ENCODE measurements at places on chromosomes 16 and 17.

- DNase-seq: no peak
Measured at GRCh38 chr17:15343749-15344148, 2.4 kb upstream of the TEKT3 start.

- DNase-seq: no peak
Measured at GRCh38 chr17:77461277-77462057, 320.7 kb downstream of the SEC14L1 start.

DNA sequence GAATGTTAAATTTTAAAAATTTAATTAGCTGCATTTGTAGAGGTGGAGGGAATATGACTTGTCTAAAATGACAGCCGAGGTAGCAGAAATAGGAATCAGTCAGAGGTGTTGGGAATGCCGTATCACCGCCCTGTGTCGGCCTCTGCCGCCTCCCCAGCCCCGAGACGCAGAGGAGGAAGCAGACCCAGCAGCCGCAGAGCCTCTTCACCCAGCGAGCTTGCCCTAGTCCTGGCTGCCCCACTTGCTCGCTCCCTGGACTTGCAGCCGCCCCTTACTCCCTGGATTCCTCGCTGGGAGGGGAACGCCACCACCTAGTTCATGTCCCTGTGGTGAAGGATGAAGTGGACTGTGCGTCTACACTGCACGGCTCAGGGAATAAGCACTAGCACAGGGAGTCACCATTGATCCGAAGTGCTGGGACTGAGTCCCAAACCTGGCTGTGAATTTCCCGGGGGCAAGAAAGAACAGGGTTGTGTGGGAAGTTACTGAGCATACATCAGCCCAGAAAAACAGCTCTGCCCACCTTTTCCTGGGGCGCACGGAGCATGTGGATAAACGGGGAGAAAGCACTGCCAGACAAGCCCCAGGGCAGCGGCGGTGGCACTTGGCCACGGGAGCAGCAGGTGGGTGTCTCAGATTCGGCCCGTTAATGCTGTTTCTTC, 76.8 kb downstream of the RPTOR start:
- DNase-seq: no peak

DNA sequence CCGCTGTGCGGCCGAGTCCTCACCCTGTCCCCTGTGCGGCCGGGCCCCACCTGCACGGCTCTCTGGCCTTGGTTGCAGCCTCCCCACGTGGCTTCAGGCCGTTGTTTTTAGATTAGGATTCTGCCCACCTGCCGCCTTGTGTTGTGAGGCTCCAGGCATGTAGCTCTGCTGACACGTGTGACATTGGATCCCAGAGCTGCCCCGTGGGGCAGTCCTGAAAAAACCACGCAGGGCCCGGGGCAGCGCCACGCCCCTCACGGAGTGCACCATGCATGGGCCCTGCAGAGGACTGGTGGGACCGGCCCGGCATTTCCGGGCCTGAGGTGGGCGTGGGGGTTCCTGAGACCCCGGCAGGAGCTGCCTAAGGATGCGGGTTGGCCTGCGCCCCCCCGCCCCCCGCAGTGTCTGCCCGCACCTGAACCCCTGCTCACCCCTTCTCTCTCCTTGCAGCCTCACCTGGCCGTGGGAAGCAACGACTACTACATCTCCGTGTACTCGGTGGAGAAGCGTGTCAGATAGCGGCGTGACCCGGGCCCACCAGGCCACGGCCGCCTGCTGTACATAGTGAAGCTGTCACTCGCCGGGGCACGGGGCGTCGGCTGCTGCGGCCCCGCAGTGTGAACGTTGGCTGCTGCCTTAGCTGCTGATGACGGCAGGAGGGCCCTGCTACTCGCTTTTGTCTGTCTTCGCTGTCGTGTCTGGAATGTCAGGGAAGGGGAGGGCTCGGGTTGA, 27.7 kb upstream of the CHMP6 start:
- no peak for DNase-seq

DNA sequence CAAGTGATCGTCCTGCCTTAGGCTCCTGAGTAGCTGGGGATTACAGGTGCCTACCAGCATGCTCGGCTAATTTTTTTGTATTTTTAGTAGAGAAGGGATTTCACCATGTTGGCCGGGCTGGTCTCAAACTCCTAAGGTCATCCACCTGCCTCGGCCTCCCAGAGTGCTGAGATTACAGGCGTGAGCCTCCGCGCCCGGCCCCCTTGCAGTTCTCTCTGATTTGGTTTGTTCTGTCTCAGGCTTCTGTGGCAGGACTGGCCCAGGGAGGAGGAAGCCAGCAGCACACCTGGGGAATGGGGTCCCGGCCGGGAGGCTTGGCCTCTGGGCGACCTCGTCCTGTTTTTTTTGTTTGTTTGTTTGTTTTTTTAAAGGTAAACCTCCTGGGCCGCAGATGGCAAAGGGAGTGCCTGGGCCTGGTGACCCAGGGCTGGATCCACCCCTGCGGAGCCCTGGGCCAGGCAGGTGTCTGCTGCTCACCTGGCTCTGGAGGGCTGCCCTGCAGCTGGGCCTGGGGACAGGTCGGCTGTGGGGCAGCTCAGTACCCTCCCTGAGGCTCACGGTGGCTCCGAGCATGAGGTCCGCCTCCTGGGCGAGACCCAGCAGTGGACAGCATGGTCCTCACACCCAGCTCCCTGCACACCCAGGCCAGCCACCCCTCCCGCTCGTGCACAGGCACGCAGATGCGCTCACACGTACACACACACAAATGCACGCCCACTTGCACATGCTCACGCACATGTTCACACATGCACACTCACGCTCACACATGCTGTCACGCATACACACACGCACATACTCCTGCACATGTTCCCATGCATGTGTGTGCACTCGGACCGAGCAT, 3.3 kb upstream of the NUDT16L1 start:
- no peak for DNase-seq

DNA sequence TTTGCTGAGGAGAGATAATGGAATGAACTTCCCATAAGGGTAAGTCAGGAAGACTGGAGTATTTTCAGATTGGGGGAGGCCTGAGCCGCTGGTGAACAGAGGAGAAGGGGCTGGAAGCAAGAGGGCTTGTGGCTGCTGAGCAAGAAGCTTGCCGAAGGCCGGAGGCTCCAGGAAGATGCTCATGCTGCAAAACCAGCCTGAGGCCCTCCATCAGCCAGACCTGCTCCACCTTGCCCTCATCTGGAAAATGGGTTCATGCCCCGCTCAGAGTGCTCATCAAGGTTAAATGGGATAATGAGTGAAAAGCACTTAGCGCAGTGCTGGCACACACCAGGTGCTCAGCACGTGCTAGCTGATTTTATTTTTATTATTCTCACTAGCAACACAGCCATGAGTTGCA, 5.5 kb upstream of the ASGR1 start:
- DNase-seq: no peak

DNA sequence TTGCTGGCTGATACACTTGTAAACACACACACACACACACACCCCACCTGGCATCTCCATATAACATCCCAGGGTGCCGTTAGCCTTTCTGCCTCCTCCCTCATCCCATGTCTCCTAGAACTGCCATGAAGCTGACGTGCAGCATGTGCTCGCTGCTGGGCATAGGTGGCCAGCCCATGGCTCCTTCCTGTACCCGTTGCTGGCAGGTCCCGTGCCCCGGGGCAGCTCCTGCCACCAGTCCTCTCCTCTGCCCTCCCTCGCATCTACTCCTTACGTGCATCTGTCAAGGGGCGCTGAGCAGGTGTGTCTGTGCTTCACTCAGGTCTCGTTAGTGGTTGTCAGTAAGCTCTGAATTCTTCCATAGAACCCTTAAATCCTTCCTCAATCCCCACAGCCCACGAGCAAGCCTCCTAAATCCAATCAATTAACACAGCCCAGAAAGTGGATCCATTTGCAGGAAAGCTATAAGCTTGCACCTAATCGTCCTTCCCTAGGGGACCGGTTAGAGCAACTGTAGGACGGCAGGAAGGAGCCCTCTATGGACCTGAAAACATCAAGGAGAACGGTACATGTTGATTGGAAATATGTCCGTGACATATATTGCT, 218.1 kb upstream of the FOXF1 start:
- no peak for DNase-seq

GRCh38 chr16:85882181-85882810, 16.7 kb upstream of the IRF8 start:
- DNase-seq: no peak

- no peak for DNase-seq
Measured at GRCh38 chr16:84095466-84095865, 21.3 kb downstream of the MBTPS1 start.

GRCh38 chr16:59169168-59169567, 435.1 kb upstream of the GOT2 start:
- no peak for DNase-seq

GRCh38 chr16:48607056-48607825, 2.7 kb downstream of the N4BP1 start:
- no peak for DNase-seq

DNA sequence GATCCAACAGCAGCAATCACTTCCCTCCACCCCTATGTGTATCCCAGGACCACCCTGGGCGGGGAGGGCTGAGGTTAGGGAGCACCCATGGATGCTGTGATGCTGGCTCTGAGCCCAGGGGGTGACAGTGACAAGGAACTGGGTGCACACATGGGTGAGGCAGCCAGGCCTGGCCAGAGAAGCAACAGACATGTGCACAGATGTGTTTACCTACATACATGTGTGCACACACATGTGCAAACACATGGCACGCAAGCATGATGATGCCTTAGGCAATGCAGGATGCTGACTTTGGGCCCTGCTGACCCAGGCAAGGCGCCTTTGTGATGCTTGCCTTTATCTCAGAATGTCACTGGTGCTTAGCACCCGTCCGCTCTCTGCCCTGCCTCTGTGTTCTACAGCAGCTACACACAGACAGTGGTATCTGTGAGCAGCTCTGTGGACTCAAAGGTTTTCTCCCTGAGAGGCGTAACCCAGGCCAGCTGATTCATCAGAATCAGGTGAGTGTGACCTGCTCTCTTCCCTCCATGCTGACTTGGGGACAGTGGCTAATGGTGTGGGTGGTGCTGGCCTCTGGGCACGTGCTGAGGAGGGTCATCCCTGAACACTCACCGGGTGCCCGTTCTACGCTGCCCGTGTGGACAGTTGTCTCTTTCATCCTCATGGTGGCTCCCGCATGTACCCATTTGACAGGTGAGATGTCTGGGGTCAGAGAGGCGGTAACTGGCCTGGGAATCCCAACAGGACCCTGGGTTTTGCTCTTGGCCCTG, 38.5 kb upstream of the KSR1 start:
- no peak for DNase-seq

GRCh38 chr16:17448640-17449638, 21.8 kb downstream of the XYLT1 start:
- DNase-seq: no peak

DNA sequence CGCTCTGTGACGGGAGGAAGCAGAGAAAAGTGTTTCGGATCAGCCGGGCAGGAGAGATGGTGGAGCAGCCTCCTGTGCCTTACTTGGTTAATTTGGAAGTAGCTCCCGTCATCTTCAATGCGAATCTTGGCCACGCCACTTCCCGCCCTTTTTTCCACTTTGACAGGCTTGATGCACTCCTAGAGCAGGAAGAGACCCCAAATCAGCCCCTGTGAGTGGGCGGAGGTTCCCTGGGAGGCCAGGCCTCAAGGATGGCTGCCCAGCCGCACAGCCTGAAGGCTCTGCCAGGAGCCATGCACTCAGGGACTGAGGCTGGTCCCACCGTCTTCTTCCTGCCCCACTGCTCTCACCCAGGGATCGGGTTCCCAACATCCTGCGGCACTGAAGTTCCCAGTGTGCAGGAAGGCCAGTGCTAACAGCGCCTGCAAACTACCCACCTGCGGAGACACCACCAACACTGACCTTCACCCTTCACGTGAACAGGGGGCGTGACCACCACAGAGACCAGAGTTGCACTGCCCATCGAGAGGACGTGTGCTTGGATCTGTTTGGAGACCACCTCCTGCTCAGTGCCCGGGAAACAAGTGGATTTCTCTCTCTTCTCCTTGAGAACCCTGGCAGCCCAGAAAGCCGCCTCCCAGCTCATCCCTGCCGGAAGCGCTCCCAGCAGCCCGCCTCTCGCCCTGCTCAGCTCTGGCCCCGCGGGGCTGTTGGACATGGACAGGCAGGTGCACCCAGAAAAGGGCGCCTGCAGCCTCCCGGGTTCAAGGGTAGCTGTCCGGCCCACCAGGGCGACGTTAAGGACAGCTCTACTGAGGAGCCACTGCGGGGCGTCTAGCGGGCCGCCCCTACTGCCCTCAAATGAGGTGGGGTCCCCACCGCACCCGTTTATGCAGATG, 988 bp downstream of the CIAO3 start:
- no peak for DNase-seq

DNA sequence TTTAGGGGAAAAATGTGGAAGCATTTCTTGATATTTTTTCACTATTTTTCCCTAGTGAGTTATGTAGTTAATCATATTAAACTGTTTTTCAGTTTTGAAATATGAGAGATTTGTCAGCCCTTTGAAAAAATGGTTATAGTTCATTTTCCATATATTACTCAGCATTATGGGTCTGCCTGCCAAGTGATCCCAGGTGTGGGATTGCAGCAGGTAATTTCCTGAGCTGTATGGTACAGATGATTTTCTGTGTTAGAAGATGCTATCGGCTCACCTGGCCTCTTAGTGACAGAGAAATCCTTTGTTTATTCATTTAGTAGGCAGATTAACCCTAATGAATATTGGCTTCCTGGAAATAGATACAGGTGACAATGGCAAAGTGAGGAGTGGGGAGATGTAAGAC, 275.1 kb upstream of the TBX2 start:
- DNase-seq: no peak

GRCh38 chr16:86396422-86396821, 113.9 kb upstream of the FOXF1 start:
- DNase-seq: peak; percentile 68

- DNase-seq: no peak
Measured at GRCh38 chr17:73546770-73547536, 97.3 kb downstream of the SDK2 start.

DNA sequence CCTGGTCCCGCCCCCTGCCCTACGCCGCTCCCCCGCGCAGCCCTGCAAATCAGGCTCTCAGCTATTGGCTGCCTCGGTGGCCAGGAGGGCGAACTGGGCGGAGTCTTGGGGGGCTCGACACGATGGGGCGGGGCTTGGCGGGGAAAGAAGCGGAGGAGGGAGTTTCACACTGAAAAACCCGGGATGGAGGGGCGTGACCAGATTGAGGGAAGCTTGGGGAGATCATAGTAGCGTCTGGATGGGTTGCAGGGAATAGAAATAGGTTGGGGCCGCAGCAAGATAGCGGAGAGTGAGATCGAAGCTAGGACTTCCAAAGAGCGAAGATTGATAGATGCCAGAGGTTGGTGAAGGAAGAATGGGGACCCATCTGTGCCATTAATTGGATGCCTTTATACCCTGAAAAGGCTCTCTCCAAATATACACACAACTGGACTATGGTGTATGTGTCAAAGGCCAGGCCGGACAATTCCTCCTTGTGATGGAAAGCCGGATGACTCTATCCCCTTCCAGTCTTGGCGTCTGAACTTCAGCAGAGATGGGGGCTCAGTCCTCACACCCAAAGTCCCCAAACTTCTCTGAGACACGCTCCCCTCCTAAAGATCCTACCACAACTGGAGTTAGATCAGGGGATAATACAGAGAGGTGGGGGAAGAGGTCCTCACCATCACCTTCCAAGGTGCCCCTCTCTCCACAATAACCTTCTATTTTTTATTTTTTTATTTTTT, 376 bp upstream of the STAC2 start:
- peak; percentile 71 for DNase-seq

Data from retina (tissue), 1 donor.